ENCODE measurements at places on chromosomes 16 and 17.

- DNase-seq: no peak
These were observed 154.4 kb upstream of the PIRT start for GRCh38 chr17:10992106-10992880.

DNA sequence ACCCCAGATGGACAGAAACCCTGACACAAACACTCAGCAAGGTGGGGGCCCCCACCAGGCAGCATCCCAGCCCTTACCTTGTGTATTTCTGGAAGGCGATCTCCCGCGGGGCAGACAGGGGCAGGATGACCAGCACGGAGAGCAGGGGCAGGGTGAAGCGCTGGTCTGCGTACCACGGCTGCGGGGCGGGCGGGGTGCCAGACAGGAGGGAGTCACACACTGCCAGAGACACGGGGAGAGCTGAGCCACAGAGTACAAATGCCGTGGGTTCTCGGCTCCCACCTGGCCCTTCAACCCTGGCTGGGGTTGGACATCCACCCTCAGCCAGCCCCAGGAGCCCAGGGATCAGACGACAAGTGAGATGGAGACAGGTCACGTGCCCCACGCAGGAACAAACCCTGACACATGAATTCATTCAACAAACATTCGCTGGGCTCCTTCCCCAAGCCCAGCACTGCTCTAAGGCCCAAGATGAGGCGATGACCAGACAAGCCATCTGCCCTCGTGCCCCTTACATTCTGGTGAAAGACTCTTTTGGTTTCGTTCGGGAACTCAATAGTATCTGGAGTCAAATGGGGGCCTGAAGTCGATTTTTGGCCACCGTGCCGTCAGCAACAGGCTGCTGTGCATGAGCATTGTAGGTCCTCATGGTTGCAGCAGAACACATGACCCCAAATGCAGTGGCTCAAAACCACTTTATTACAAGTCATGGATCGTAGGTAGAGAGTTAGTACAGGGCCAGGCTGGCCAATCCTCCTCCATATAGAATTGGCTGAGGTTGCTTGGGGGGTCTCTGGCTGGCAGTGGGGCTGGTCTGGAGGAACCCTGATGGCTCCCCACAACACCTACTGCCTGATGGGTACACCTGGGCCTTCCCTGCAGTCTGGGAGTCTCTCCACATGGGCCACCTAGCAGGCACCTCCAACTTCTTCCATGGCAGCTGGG is 9.1 kb downstream of the SLC38A8 start:
- DNase-seq: no peak

DNA sequence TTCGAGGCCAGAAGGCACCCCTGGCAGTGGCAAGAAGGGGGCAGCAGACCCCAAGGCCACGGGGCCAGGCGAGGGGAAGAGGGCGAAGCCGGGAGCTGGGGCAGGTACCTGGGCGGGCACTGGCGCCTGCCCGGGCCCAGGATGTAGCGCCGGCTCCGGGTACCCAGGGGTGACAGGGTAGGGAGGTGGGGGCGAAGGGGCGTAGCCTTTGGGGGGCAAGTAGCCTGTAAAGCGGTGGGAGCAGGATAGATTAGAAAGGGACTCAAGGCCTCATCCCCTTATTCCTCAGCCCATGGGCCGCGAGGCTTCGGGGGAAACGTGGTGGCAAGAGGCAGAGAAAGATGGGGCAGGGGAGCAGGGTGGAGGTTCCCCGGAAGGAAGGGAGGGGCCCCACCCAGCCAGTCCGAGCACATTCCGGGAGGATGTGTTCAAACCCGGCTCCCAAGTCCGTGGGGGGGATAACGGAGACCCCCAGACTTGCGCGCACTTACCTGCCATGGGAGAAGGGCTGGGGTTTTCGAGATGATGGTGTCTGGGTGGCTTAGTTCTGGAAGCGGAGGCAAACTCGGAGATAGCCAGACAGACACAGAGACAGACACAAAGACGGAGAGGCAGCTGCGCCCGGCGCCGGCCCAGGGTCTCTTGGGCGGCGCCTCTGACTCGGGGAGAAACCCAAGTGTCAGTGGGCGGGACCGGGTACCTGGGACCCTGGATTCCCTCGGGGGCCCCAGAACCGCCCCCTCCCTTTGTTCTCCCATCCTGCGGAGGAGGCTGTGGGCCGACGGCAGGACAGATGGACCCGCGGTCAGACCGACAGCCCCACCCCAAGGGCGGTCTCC is 493 bp downstream of the PLSCR3 start:
- peak; percentile 54 for DNase-seq

GRCh38 chr16:3133844-3134243 is 985 bp upstream of the ZNF213 start:
- DNase-seq: no peak

- DNase-seq: no peak
These were observed 1.1 kb downstream of the ABCA10 start for GRCh38 chr17:69227541-69227940.

DNA sequence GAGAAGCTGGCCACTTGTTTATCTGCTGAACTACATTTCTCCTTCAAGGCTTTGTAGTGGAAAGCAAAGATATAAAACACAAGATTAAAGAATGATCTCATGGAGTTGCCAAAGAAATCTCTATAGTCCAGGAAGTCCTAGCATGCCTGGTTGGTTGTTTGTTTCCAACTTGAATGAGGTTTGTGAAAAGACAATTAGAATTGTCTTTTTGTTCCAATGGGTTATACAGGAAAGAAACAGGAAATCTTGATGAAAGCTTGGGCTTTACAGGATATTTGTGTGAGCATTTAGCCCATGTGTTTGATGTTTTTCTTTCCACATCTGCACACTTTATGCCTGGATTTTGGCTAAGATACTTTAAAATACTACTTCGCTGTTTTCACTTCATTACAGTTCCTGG is 273.4 kb downstream of the CEP112 start:
- DNase-seq: no peak

DNA sequence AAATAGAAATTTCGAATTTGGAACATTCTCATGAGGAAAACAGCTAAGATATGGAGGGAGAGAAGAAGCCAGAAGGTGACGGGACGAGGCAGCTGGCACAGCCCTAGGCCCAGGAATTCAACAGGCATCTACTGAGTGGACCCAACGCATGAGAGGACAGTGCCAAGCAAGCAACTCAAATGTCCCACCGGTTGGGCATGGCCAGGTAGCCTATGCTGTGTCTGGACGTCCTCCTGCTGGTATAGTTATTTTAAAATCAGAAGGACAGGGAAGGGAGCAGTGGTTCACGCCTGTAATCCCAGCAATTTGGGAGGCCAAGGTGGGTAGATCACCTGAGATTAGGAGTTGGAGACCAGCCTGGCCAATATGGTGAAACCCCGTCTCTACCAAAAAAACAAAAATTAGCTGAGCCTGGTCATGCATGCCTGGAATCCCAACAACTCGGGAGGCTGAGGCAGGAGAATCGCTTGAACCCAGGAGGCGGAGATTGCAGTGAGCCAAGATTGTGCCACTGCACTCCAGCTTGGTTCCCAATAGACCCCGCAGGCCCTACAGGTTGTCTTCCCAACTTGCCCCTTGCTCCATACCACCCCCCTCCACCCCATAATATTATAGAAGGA is 2.0 kb downstream of the GH1 start:
- no peak for DNase-seq

- DNase-seq: no peak
These were observed 67.9 kb downstream of the HIC1 start for GRCh38 chr17:2122641-2123302.

DNA sequence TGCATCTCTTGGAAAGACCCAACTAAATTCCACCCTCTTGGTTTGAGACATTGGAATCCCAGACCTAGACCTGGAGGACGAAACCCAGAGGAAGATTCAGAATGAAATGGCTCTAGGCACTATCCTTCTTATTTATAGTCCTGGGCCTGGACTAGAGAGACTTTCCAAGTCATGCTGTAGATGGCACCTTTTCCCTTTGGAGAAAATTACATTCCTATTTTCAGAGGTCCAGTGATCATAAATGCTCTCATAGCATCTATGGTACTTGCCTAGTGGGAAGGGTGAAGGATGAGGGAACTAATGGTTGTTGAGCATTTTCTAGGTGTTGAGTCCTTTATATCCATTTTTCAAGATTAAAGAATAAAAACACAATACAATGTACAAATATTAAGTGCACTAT is 37.1 kb downstream of the SPACA3 start:
- DNase-seq: no peak

- peak; percentile 83 for DNase-seq
These were observed at the start of gene ACSF3 for GRCh38 chr16:89093602-89094251. Gene ACSF3, plus strand, starts transcription at chr16:89093852. Its CDS starts 6,830 bp downstream, at chr16:89100682.

- peak; percentile 12 for DNase-seq
These were observed 26.3 kb upstream of the HS3ST2 start for GRCh38 chr16:22787466-22788192.

DNA sequence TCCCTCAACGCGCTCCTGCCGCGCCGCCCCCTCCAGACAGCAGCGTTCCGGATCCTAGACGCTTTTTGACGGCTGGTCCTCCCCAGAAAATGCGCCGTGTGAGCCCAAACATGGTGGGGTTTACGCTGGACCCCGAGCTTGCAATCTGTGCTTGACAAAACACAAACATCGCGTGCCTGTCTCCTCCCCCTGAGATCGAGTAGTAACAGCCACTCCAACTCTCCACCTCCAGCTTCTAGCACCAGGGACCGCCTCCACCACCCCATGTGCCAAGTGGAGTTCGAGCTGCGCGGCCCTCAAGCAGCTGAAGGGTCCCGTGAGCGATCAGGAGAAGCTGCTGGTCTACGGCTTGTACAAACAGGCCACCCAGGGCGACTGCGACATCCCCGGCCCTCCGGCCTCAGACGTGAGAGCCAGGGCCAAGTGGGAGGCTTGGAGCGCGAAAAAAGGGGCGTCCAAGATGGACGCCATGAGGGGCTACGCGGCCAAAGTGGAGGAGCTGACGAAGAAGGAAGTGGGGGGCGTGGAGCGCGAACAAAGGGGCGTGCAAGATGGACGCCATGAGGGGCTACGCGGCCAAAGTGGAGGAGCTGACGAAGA is 656 bp upstream of the GEMIN4 start:
- peak; percentile 34 for DNase-seq

DNA sequence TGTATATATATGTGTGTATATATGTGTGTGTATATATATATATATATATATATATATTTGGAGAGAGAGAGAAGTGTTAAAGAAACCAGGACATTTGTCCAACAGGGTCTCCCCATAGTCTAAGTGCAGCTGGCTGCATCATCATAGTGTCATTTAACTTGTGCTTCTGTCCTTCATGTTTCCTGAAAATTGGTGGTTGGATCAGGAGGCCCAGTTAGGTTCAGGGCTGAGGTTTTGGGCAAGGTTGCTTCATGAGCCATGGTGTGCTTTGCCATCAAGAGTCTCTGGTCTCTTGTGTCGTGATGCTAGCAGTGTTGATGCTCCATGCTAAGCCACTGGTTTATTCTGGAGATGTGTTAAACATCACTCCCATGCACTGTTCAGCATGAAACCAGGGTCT is 85.3 kb downstream of the C16orf95 start:
- no peak for DNase-seq

DNA sequence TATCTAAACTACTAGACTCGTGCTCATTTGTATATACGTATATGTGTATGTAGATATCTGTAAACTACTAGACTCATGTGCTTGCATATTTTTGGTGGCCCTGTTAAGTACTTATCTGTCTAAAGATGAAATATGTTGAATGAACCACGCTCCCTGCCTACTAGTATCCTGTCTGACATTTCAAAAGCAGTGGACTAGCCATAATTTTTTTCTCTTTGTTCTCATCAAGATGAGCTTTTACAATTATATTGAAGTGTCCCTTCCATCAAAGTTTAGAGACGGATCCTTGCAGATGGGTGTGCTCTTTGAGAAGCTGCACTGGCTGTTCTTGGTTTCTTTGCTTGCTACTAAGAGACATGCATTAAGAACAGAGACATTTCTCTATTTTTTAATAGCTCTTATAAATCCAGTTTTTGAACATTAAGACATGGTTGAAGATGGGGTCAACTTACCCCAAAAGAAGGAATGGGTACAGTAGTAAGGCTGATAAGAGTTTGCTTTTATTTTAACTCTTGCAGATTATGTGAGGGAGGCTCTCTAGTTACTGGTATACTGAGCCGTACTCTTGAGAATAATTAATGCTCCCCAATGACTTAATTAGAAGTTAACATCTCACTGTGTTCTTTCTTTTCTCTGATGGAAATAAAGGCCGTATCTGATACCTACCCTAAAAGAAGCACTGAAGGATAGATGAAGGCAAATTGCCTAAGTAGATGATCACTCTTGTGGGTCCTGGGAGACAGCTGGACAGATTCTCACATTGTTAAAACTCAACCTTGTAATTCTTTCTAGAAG is 3.4 kb downstream of the CNTNAP4 start:
- no peak for DNase-seq

GRCh38 chr17:6297960-6298359 is 137.0 kb downstream of the AIPL1 start:
- no peak for DNase-seq

- no peak for DNase-seq
These were observed 13.0 kb downstream of the PCTP start for GRCh38 chr17:55763856-55764255.

GRCh38 chr17:44547625-44548267 is 9.5 kb upstream of the FZD2 start:
- no peak for DNase-seq

DNA sequence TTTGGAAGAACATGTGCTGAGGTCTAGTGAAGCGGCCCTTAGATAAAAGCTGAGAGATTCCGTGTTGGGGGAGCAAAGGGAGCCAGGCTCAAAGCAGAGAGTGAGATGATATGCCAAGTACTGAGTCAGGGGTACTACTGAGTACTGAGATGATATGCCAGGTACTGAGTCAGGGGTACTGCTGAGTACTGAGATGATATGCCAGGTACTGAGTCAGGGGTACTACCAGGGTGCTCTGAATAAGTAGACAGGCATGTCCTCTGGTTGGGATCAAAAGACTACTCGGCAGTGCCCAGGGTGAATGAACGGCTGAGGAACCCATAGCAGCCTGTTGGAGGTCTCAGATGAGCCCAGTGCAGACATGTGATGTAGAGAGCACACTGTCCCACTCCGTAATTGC is 239.0 kb downstream of the SOX9 start:
- DNase-seq: no peak

- no peak for DNase-seq
These were observed 59.8 kb downstream of the RNF213 start for GRCh38 chr17:80320496-80320895.

GRCh38 chr17:336110-337021 is 16.2 kb downstream of the RPH3AL start:
- no peak for DNase-seq

GRCh38 chr17:81509972-81510784 is 2.4 kb downstream of the ACTG1 start:
- peak; percentile 32 for DNase-seq

DNA sequence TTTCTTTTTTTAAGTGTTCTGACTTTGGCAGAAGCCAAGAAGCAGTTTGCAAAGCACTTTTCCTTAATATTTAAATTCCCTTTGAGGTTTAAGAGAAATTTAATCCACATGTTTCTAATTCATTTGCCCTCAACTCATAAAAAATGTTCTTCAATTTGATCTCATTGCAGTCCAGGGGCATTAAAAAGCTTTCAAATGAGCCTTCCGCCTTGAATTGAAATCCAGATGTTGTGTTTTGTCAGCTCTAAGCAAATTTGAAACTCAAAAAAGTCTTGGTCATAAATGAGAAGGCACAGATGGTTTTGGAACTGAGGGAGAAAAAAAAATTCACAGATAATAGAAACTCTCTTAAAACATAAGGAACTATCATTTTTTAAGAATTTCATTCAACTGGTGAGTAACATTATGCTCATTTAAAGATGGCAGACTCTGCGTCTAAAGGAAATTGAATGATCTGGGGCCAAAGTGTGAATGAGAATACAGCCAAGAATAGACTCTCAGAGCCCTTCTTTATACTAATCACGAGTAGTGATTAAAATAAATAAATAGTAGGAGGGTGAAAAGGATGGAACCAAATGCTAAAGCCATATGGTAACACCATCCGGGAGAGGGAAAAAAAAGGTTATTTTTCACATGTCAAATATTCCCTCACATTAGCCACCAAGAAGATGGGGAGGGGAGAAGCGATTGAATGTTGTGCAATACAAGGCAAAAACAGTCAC is 1304.7 kb downstream of the CDH8 start:
- no peak for DNase-seq
